ENCODE measurements at places on chromosomes 11 and 22.
A peak's percentile ranks its signal among the peaks of the same experiment; 100 is the strongest.

DNA sequence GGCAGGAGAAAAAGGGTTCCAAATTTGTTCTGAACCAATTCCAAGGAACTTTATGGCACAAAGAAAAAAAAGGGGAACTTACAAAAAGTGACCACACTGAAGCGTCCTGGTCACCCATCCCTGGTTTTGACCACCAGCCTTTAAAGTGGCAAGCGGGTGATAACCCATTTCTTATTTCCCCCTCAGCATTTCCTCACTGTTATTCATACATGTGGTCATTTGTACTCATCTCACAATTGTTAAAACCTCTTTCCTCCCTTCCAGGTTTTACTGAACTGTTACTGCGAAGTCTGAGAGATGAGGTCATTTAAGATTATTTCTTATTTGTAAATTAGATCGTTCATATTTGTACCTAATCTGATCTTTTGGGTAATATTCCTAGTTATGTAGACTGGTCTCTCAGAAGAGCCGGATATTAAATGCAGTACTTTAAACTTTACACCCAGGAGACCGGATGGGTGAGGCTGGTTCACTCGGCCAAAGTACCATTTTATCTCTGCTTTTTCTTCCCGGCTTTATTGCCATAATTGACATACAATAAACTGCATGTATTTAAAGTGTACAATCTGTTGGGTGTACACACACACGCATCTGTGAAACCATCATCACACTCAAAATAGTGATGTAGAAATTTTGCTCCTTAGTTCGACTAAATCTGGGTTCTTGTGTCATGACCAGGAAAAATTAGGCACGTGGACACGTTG, 47.0 kb downstream of the CDPF1 start:
- no peak for DNase-seq

- DNase-seq = peak; percentile 33
Measured at GRCh38 chr11:4527926-4528325, 17.1 kb upstream of the OR52M1 start.

DNA sequence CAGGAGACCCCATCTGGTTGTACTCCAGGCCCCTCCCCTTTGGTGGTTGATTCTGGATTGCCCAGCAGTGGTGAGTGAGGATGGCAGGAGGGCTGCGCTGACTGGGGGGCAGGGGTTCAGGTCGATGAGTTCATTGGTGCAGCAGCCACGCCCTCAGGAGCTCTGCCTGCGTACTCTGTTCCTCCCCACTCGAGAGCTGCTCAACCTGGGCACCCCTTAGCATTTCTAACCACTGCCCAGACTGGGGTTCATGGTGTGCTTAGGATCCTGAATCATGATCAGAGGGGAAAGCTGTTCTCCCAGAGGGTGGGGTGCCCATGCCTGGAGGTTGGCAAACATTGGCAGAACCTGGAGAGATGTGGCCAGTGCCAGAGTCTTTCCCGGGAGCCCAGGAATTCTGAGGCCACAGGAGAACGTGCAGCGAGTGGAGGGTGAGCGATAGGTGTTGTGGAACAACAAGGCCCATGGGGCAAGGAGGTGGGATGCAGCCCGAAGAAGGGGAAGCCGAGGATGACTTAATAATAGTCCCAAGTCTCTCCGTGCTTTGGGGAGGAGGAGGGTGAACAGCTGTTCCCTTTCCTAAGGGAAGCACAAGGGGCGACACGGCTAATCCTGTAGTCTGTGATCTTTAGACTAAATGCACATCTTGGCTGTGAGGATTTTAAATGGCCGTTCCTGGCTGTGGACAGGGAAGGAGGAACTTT, 75.5 kb downstream of the SCN3B start:
- no peak for DNase-seq

DNA sequence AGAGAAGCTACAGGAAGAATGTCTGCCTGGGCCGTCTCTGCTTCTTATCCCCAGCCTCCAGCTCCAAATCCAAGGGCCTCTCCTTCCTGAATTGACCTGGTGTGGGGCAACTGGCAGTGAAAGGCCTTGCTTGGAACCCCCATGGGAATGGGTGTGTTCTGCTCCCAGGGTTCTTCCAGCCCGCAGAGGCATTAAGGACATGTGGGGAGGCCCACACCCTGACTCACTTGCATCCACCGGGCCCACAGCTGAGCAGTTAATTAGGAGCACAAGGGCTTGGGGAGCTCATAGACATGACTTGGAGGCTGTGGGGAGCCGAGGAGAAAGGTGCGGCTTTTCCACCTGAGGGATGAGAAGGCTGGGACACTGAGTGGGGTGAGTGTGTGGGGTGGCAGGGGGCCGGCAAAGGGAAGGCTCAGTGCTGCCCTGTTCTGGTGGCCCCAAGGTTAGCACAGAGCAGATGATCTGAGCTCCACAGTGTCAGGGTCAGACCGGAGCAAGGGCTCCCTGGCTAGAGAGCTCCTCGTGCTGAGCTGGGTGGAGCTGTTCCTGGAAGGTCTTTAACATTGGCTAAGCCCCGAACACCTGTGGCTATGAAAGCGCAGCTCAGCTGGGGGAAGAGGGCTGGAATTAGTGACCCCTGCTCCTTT, 64.5 kb upstream of the NECTIN1 start:
- DNase-seq = no peak

DNA sequence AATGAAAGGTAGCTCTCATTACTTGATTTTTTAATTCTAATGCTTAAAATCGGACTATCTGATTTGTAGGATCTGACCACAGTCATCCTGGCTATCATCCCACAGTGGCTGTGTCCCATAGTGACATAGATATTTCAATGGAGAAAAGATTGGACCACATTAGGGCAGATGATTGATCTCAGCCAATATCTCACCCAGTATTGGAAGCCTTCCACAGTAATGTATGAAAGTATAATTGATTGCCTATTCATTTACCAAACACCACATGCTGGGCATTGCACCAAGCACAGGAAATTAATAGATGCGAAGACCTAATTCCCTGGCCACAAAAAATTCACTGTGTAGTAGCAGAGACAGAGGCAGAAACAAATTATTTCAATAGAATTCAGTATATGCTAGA, 37.6 kb downstream of the FZD4 start:
- no peak for DNase-seq

DNA sequence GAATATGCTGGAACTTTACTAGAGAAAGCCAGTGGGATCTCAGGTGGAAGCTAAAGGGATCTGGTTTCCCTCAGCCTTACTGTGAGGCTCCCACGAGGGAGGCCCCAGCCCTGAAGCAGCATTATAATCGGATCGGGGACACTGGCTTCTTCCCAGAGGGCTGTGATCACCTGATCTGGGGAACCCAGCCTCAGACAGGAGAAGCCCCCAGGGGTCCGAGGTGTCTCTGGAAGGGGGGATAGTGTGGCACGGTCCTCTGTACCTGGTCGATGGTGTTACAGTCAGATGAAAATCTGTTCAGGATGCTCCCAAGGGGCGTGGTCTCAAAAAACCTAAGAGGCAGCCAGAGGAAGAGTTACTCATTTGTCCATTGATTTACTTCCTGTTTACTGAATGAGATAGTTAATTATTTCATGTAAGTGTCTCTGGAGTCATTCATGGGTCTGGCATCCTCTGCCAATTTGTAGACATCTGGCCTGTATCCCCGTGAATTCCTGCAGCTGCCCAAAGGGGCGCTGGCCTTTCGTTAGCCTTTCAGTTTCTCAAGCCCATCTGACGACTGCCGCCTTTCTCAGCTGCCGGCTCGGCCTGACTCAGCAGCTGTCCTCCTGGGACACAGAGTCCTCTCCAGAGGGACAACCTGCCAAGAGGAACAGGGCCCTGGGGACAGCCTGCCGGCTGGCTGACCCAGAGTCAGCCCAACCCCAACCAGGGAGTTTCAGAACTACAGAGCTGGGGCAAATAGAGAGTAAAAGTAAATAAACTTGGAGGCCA, 17.0 kb upstream of the KCNJ11 start:
- no peak for DNase-seq

DNA sequence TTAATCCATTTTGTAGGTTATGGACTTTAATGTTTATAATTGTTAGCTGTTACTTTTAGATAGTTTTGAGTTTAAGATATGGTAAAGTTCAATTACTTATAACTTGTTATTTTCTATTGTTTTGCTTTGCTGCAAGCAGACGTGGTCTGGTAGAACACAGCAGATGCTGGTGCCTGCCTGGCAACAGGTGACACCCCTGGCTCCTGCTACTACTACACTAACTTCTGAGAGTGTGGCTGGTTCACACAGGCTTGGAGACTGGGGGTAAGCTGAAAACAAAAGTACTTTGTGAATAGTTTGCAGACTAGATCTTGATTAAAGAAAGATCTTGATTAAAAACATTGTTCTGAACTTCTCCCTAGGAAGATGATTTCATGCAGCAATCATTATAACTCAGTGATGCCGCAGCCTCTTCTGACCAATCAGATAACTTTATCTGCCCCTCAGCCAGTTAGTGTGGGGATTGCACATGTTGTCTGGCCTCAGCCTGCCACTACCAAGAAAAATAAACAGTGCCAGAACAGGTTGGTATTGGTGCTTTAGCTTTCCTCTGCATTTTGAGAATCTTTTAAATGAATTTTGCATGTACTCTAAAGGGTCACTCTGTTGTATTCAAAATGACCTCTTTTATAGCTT, 90.4 kb downstream of the HIPK3 start:
- DNase-seq = no peak

GRCh38 chr11:13210424-13210823, 67.2 kb upstream of the BMAL1 start:
- peak; percentile 48 for DNase-seq

DNA sequence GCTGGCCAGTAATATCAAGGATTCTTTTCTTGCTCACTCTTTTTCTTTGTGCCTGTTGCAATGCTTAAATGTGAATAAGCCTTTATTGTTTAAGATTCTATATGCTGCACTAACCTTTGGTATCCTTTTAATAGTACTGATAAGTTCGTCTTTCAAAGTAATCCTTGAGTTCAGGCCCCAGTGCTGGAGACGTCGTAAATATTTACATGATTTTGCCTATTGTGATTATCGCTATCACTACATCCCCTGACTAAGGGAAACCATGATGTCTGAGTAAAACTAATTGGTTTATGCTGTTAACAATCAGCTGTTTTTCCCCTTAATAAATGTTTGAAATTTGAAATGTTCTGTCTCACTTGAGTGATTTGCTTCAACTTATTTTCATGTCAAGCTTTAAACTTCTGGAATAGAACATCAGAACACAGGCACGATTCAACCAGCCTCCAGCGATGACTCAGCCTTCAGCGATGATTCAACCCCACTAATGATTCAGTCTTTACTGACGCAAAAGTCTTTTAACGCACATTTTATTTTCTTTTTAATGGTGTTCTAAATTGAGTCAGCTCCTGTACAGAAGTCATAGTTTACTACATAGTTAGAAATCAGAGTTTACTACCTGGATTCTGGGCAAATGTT, 3.9 kb downstream of the HTATIP2 start:
- peak; percentile 72 for DNase-seq

- DNase-seq = no peak
Measured at GRCh38 chr11:130831506-130831905, 84.8 kb downstream of the SNX19 start.
